ENCODE measurements at places on chromosomes 5 and 9.

DNA sequence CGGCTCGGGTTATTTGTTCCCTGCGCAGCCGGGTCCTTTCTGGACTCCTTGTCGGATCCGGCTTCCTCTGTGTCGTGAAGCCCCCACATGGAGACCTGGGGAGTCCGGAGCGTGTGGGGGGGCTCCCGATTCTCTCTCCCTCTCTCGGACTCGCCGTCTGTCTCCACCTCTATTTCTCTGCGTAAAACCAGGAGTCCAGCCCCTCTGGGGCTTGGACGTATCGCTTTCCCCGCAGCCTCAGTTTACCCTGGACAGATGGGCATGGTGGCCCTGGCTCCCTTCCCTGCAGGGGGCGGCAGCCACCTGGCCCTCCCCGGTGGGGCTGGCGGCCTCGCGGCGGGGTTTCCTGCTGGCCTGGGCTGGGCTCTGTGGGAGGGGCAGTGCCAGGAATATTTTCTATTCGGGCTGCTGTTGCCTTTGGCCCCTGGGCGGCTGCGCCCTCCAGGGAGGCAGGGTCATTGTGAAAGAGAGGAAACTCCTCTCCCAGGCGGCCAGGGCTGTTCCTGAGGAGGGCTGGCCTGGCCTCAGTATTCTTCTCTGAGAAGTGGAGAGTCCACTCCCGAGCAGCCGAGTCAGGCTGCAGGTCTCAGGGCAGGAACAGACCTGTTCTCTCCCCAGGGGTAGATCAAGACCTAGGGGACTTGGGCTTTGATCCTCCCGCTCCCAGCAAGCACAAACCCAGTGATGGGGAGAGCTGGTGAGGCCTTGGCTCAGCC lies 665 bp downstream of the ASS1 start:
- no peak for DNase-seq

DNA sequence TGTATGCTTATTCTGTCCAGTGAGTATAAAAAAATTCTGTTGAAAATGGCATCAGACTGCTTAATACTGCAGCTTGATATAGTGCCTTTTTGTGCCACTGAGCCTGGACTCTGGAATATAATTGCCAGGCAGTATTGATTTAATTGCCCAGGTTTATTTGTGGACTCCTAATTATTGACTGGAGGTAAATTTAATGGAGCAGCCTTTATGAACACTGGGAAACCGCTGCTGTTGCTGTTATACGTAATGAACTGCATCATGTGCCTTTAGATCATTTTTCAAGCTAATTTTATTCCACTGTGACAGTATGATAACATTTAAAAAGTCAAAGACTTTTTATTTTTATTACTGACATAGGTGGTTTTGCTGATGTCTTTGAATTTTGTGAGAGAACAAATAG lies 90.2 kb upstream of the SH3GL2 start:
- DNase-seq: no peak

DNA sequence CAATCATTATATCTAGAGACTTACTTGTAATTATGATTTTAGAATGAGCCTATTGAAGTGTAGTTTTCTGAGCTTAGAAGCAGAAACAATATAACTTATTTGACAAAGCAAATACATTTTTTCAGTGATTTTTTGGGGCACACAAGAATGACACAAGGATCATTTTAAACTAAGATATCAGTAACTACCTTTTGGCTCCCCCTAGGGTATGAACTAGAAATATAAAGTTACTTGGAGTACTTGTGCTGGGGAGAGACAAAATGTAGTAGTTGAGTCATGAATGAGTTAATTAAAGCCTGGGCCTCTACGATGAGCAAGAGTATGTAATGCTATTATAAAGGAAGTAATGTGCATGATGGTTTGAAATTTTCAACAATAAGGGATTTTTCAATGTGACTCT lies 1244.1 kb upstream of the ACO1 start:
- DNase-seq: no peak

- DNase-seq: peak; percentile 45
Observed at GRCh38 chr9:132411091-132411508, 1.1 kb downstream of the CFAP77 start.

GRCh38 chr9:91033270-91033669 lies 231.7 kb downstream of the SYK start:
- DNase-seq: no peak

DNA sequence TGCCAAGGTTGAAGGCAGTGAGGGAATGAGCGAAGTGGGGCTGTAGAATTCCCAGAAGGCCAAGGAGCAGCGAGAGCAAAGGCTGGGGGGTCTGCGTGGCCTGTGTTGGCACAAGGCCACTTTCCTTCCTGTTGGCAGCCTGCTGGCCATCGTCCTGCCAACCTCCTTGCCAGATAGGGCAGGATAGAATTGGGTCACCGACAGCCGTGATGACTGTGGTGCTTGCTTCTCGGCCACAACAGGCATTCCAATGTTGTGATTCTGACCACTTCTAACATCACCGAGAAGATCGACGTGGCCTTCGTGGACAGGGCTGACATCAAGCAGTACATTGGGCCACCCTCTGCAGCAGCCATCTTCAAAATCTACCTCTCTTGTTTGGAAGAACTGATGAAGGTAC lies 18.9 kb downstream of the TRIP13 start:
- DNase-seq: no peak

- no peak for DNase-seq
Observed at GRCh38 chr5:150363185-150363584, 5.7 kb downstream of the TCOF1 start.

Measured in activated gamma-delta T cell treated with anti-CD3 and anti-CD28 coated beads, Interleukin-2, amount 50 U/mL, for 16 hours (primary cell).